Stimulated activated CD8-positive, alpha-beta memory T cell treated with anti-CD3 and anti-CD28 coated beads, Interleukin-15, amount 100 ng/mL, for 48 hours (primary cell): ENCODE measurements at places on chromosomes 11 and 22.

DNA sequence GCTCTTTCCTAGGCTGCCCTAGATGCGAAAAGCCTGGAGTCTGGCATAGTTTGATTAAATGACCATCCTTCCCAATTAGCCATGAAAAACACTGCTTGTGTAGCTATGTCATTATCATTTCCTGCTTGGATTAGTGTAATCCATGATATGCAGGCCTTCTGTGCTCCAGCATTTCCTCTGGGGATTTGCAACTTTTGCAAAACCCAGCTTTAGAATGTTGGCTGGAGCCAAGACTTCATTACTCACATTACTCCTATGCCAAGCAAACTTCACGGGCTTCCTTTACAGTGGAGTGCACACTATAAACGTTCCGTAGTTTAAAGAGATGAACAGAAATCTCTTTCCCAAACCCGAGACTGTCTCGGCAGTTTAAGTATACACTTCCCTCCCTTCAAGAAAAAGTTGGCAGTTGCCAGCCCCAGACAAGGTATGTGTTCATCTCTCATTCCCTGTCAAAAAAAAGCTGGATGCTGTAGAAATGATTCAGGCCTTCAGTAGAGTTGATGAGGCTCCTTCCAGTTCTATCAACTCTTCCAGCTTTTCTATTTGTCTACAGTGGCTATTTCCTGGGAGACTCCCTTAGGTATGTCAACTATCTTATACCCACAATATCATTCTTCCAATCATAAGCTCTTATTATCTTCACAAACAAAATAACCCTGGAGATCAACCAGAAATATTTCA, 180.0 kb downstream of the MAML2 start:
- DNase-seq: no peak

- no peak for DNase-seq
Observed at GRCh38 chr11:130703489-130704190, 212.6 kb downstream of the SNX19 start.

DNA sequence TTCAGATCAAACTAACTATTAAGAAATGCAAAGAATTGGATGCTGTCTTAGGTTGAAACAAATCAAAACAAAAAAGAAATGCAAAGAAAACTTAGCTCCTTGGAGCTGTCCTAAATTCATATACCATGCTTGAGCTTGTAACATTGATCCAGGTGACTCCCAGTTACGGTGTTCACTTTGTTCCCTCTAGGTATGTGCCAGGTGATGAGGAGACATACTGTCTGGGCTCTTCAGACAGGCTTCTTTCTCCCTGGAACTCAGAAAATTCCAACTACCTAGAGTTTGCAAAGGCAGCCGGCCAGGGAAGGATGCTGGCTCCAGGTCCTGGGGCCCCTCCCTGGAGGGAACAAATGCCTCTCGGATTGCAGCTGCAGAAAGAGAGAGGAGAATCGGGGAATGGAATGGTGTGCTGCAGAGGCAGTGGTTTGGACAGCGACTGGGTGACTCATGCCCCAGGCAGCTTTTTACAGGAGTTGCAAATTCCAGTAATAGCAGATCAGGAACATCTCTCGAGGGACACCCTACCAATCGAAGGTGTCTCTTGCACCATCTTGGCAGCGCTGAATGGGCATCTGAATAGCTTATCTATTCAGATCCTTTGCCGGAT, 12.3 kb upstream of the ASPHD2 start:
- no peak for DNase-seq

DNA sequence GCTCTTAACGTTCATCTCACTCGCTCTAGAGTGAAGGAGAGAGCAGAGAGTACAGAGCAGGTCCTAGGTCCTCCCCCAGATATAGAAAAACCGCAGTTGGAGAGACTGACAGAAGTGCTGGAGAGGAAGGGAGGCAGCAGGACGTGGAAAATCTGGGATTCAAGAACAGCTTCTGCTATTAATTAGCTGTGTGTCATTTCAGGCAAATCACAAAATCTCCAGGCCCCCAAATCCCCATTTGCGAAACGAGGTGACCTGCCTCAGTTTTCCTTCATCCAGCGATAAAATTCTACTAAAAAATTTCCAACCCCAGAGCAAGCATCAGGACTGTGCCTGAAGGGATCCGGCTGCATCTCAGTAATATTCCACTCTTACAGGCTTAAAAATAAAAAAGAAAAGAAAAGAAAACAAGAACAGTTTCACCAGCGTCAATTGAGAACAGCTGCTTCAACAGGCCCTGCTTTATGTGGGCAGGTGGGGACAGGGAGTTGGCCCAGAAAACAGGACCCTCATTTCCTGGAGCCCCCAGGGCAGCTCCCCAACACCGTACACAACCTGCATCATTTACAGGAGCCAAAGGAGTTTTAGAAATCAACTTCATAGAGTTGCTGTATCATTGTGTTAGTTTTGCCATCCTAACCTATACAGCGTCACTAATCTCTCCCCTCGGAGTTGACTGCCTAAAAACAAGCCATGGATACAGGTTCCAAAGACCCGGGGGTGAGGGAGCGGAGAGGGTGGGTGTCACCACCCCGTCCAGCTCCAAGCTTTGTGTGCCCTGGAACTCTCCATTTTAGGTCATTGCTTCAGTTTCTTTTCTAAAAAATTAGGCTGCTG, 2.3 kb upstream of the MALAT1 start:
- DNase-seq: no peak

- DNase-seq: no peak
Observed at GRCh38 chr11:83092488-83093384, 21.0 kb upstream of the RAB30 start.

GRCh38 chr11:70156291-70157037, 46.6 kb upstream of the FADD start:
- no peak for DNase-seq

DNA sequence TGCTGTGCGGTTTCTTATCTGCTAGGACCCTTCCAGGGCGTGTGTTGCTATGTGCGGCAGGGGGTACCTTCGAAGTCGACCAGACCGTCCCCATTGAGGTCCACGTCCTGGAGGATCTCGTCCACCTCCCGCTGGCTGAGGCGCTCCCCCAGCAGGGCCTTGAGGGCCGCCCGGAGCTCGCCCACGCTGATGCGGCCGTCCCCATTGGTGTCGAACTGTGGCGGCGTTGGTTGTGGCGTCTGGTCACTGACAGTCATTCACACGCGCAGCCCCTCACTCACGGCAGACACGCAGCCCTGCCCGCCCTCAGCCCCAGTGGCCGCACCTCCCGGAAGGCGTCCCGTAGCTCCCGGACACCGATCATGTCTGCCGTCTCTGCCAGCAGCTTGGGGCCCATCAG, 3.5 kb downstream of the CABP2 start:
- DNase-seq: no peak

DNA sequence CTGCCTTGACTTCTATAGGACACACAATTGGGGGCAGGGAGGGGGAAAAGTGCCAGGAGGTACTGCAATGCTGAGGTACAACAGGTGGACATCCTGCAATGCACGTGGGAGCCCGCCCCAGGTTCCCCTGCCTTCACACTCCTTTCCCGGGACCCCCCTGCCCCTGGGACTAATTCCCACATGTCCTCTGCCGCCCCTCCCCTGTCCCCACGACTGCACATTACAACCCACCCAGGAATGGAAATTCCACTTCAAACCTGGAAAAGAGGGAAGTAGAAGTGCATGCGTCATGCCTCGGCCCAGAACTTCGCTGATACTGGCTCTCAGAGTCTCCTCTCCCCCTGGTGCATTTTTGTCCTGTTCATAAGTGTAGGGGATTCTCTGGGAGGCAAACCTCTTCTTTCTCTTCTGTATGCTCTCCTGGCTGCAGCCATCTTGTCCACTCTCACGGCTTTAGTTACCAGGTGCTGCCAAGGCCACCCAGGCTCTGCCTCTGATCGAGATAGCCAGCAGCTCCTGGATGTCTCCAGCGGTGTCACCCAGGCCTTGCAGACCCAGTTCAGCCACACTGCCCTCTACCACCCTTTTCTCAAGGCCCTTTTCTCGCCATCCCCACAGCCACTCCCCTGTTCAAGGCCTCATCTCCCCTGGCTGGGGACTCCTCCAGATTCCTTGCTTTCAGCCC, 43.7 kb downstream of the GDPD5 start:
- no peak for DNase-seq

DNA sequence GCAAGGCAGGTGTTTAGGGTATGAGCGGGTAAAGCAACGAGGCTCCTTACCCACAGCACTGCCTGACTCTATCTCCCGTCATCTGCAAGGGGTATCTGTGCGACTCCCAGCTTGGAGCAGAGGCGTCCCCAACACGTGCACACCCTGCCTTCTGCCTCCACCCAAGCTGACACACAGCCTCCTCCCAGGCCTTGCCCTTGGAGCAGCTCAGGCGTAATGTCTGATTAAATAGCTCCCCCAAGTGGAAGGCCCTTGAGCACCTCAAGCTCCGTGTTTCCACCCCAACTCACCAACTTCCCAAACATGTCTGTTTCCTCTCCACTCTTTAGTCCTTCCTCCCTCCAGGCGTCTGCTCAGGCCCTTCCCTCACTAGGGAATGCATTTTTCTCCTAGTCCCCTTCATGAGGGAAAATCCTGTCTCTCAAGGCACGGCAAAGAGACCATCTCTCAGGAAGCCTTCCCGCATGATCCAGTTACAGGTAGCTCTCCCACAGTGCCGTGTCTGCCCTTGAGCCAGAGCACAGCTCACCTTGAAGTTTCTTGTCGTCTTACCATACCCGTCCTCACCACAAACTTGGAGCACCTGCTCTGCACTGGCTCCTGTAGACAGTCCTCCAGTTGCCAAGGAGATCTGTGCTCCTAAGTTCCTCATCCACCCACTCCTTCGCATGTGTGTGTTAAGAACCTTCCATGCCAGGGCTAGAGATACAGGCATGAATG, 15.8 kb downstream of the CYB5R2 start:
- no peak for DNase-seq

GRCh38 chr11:910044-910588, 494 bp downstream of the CHID1 start:
- peak; percentile 15 for DNase-seq

GRCh38 chr11:27406498-27407354, 43.7 kb upstream of the CCDC34 start:
- DNase-seq: no peak

DNA sequence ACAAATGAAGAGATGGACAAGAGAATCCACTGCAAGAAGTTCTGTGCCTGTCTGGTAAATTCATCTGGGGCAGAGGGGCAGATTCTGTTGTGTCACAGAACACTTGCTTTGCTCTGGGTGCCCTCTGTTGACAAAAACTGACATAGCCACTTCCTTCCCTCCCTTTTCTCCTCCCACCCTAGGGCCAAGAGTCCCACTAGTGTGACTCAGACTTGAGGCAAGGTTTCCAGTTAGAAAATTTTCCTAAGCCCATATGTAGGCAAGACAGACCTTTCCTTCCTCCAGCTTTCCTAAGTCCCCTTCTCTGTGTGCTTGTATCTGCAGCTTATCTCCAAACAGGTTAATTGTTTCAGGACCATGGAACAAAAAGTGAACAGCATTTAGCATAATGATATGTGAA, 106.8 kb downstream of the RBFOX2 start:
- DNase-seq: no peak

- no peak for DNase-seq
Observed at GRCh38 chr11:114215871-114216795, 80.1 kb upstream of the NNMT start.

DNA sequence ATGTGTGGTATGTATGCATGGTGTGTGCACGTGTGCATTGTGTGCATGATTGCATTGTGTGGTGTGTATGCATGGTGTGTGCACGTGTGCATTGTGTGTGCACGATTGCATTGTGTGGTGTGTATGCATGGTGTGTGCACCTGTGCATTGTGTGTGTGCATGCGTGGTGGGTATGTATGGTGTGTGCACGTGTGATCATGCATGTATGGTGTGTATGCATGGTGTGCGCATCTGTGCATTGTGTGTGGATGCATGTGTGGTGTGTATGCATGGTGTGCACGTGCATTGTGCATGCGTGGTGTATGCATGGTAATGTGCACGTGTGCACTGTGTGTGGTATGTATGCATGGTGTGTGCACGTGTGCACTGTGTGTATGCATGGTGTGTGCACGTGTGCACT, 16.8 kb downstream of the ALG12 start:
- DNase-seq: no peak

DNA sequence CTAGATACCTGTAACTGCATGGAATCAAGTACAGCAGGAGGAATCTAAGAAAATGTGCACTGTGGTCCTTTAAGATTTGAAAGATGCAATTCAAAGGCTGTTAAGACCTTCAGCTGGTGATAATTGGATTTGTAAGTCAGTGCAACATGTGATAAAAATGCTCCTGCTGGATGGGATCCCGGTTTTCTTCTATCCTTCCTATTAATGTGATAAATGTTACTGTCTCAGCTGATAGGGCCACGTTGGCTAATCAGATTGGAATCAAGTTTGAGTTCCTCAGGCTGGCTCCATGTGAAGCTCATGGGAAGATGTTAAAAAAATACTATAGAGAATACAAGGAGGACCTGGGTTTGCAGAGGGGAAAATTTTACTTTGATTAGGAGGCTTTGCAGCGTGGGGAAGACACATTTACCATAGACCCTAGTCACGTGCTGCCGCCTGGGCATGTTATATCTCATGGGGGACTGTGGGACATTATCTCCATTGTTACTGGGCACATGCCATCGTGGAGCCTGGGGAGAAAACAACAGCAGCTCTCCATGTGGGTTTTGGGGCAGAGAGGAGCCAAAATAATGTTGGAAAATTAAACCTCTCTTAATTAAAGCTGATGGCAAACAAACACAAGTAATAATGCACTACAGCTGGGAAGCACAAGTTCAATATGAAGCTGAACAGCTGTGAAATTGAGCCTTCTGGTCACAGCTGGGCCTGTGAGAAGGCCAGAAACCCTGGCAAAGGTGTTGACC, 652.5 kb downstream of the NTM start:
- DNase-seq: no peak

- no peak for DNase-seq
Observed at GRCh38 chr11:110738641-110739040, 26.4 kb upstream of the ARHGAP20 start.

DNA sequence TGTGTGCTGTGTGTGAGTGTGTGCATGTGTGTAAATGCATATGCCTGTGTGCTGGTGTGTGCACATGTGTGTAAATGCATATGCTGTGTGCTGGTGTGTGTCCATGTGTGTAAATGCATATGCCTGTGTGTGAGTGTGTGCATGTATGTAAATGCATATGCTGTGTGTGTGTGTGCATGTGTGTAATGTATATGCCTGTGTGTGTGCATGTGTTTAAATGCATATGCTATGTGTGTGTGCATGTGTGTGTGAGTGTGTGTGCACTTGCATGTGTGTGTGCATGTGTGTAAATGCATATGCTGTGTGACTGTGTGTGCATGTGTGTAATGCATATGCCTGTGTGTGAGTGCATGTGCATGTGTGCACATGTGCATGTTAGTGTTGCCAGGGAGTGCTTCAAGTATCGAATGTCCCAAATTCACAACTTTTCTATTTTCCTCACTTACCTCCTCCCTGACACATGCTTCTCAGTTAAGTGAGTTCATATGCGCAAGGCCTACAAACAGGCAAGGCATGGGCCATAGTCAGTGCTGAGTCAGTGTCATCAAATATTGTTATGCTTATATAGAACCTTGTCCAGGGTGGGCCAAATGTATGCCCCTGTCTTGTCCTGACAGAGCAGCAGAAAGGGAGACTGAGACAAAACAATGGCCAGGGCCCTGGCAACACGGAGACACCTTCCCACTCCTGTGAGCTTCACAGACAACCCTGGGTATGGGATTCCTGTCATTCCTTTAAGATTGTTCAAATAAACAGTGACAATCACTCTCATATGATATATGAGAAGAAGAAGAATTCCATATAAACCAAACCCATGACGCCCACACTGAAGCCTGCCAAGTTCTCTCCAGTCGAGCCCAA, 38.6 kb downstream of the GGTLC2 start:
- DNase-seq: no peak

GRCh38 chr11:128903248-128904061, 12.3 kb downstream of the KCNJ5 start:
- no peak for DNase-seq
